CD4-positive, alpha-beta memory T cell (primary cell): ENCODE measurements at places on chromosomes 7 and 10. TPM values are rescaled to one million over a fixed set of nuclear protein-coding genes. Genes with fewer than 3 reads are reported as not detected.

DNA sequence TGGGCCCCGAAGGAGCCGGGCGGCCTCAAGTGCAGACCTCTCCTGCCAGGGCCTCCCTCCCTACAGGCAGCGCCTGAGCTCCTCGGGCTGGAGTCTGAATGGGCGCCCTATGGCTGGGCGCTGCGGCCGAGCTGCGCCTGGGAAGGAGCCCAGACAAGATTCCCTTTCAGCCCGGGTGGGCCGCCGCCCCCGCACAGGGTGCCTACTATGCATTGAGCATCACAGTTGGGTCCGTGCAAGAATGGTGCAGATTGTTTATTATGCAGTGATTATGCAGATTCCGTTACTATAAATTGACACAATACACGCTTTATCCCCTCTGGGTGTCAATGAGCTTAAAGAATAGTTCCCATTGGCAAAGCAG lies 77.2 kb upstream of the PDGFA start:
- no peak for DNase-seq
- H3K27ac ChIP-seq: no peak overlapping the region
- peaks cover 17% of the 10 kb centered on the region for H3K4me1 ChIP-seq
- no peaks in the 10 kb centered on the region for H3K36me3 ChIP-seq

DNA sequence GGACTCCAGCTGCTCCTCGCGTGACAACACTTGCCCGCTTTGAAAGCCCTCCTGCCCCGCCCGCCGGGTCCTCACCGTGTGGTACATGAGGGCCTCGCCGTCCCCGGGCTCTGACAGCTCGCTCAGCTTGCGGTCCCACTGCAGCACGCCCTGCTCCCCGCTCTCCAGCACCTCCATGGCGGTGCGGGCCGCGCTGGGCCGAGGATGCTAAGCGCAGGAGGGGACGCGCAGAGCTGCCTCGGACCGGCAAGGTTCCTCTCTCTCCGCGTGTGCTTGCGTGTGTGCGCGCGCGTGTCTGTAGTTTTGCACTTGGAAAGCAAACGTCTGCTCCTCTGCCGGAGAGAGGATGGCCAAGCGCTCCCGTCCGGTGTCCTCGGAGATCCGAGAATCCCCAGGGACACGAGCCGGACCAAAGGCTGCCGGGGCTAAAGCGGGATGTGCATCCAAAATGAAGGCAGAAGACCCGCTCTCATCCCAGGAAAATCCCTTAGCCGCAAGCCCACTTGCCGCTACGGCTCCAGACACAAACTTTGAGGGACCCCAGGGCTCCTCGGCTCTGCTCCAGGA lies at the start of gene CREB3L2:
Gene CREB3L2, minus strand, starts transcription at position 558 of the 567 bp plus-strand sequence. Its CDS starts 381 bp downstream, at position 177.
- H3K4me3 ChIP-seq: peak within 1 kb of the TSS; percentile 99
- H3K27ac ChIP-seq: peak within 1 kb of the TSS; percentile 87
- no peaks in the 10 kb centered on the region for H3K27me3 ChIP-seq
- H3K36me3 ChIP-seq: no peaks in the 10 kb centered on the region

GRCh38 chr10:74027702-74028101 lies 29.8 kb downstream of the VCL start:
- no peaks in the 10 kb centered on the region for H3K36me3 ChIP-seq
- DNase-seq: no peak
- peaks cover 27% of the 10 kb centered on the region for H3K4me1 ChIP-seq
- no peak overlapping the region for H3K4me3 ChIP-seq
- H3K27ac ChIP-seq: no peak overlapping the region
- H3K27me3 ChIP-seq: no peaks in the 10 kb centered on the region

- H3K4me3 ChIP-seq: no peak overlapping the region
- no peaks in the 10 kb centered on the region for H3K4me1 ChIP-seq
- no peak for DNase-seq
- H3K27ac ChIP-seq: no peak overlapping the region
- no peaks in the 10 kb centered on the region for H3K27me3 ChIP-seq
Measured at GRCh38 chr7:18762189-18762588, 266.6 kb downstream of the HDAC9 start.

DNA sequence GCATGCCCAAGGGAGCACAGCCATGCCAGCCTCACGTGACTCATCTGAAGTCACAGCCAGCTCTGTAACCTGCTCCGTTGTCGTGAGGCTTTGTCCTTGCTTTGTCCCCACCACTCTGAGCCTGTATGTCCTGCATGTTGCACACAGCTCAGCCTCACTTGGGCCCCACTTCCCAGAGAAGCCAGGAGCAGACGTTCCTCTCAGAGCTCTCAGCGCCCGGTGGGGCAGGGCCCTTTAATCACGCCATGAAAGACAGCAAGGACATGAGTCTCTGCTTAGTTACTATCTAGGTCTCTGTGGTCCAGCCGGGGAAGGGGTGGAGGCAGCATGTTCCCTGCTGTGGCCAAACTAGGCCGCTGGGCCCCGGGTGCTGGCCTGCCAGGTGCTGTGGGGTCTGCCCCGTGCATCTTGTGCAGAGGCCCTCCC lies 127.4 kb upstream of the FAM20C start:
- H3K4me3 ChIP-seq: no peak overlapping the region
- no peaks in the 10 kb centered on the region for H3K27me3 ChIP-seq
- H3K27ac ChIP-seq: no peak overlapping the region
- H3K4me1 ChIP-seq: no peaks in the 10 kb centered on the region

- H3K4me1 ChIP-seq: no peaks in the 10 kb centered on the region
- no peaks in the 10 kb centered on the region for H3K27me3 ChIP-seq
- DNase-seq: no peak
- H3K27ac ChIP-seq: no peak overlapping the region
- H3K36me3 ChIP-seq: no peaks in the 10 kb centered on the region
Measured at GRCh38 chr7:138667535-138668228, 33.5 kb downstream of the SVOPL start.

DNA sequence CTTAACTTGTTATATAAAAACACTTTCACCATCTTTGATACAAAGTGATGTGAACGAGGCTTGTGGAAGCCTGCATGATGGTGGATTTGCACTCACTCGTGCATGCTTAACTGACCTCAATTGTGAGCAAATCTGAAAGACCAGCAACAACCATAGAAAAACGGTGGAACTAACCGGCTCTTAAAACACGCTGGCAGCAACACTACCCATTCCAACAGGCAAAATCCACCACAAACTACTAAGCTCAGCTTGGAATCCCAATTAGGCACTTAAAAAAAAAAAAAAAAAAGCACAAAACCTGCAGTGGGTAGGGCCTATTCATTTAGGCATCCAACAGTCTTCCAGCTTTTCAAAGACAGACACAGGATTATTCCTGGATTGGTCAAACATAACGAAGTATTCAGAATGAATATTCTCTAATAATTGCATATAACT lies 1.8 kb downstream of the GDI2 start:
- peak overlapping the region; percentile 37 for H3K4me3 ChIP-seq
- H3K36me3 ChIP-seq: no peaks in the 10 kb centered on the region
- no peak for DNase-seq
- no peaks in the 10 kb centered on the region for H3K27me3 ChIP-seq

DNA sequence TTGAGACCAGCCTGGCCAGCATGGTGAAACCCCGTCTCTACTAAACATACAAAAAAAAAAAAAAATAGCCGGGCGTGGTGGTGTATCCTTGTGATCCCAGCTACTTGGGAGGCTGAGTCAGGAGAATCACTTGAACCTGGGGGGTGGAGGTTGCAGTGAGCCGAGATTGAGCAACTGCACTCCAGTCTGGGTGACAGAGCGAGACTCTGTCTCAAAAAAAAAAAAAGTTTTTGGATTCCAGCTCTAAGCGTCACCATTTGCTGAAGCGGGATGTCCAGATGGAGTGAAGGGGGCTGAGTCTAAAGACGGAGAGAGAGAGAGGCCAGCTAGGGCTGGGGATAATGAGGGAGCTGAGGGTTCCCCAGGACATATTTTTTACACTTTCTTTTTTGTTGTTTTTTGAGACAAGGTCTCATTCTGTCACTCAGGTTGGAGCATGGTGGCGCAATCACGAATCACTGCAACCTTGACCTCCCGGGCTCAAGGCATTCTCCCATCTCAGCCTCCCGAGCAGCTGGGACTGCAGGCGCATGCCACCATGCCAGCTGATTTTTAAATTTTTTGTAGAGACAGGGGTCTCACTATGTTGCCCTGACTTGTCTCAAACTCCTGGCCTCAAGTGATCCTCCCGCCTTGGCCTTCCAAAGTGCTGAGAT lies 9.4 kb upstream of the HK1 start:
- no peaks in the 10 kb centered on the region for H3K27me3 ChIP-seq
- H3K27ac ChIP-seq: no peak overlapping the region
- no peaks in the 10 kb centered on the region for H3K36me3 ChIP-seq
- H3K4me3 ChIP-seq: no peak overlapping the region
- no peaks in the 10 kb centered on the region for H3K4me1 ChIP-seq

IFIT1B gene
- not detected for total RNA-seq

ABCB4 gene
- not detected for total RNA-seq

SLC39A12 gene
- total RNA-seq: not detected
